ENCODE measurements at places on chromosomes 5 and 9. TPM values are rescaled to one million over a fixed set of nuclear protein-coding genes. Genes with fewer than 3 reads are reported as not detected.
A peak's percentile ranks its signal among the peaks of the same experiment; 100 is the strongest.

Gene IL5
- not detected for total RNA-seq

Gene EIF4E1B
- total RNA-seq, result not detected

Gene PCDHB3
- total RNA-seq, result 3.0 TPM

Gene CARD6
- total RNA-seq, result 13.5 TPM

Gene INSL4
- total RNA-seq, result not detected

Gene CMBL
- 15.9 TPM for total RNA-seq

- DNase-seq, result peak; percentile 44
- H3K4me1 ChIP-seq, result no peaks in the 10 kb centered on the region
- H3K4me3 ChIP-seq, result no peak overlapping the region
- no peaks in the 10 kb centered on the region for H3K27me3 ChIP-seq
- peaks cover 19% of the 10 kb centered on the region for H3K36me3 ChIP-seq
Observed at GRCh38 chr9:32431940-32432555, 47.6 kb downstream of the ACO1 start.

- DNase-seq, result no peak
- H3K4me1 ChIP-seq, result no peaks in the 10 kb centered on the region
- no peak overlapping the region for H3K27ac ChIP-seq
Observed at GRCh38 chr9:107188376-107188775, 94.7 kb upstream of the RAD23B start.

DNA sequence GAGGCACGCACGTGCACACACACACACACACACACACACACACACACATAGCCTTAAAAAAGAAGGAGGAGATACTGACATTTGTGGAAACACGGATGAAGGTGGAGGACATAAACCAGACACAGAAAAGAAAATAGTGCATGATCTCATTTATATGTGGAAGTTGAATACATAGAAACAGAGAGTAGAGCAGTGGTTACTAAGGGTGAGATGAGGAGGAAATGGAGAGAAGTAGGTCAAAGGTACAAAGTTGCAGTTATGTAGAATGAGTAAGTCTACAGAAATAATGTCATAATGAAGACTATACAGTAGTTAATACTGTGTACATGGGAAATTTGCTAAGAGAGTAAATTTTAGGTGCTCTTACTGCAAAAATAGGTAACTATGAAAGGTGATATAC is 412.2 kb upstream of the CDH9 start:
- DNase-seq, result no peak
- H3K4me3 ChIP-seq, result no peak overlapping the region
- H3K27ac ChIP-seq, result no peak overlapping the region
- H3K27me3 ChIP-seq, result no peaks in the 10 kb centered on the region

DNA sequence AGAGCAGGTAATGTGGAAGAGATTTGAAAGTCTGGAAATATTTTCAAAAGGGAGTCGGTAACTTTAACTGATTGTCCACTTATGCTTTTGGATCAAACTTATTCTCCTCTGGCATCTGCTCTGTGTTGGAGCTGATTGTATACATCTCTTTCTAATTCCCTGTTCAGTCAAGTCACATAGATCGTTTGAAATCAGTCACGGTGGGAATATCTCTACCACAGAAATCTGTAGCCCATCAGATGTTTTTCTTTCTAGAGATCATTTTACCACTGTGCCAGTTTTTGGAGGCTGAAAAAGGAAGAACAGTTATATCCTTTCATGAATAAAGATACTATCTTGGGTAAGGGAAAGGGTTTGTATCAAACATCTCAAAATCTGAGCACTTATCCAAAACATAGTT is 1853.3 kb downstream of the EFNA5 start:
- no peaks in the 10 kb centered on the region for H3K4me1 ChIP-seq
- no peaks in the 10 kb centered on the region for H3K36me3 ChIP-seq
- no peak overlapping the region for H3K4me3 ChIP-seq
- no peak for DNase-seq
- H3K27ac ChIP-seq, result no peak overlapping the region
- H3K27me3 ChIP-seq, result no peaks in the 10 kb centered on the region

GRCh38 chr9:99046068-99046467 is 58.8 kb upstream of the TGFBR1 start:
- no peak for DNase-seq
- H3K27me3 ChIP-seq, result no peaks in the 10 kb centered on the region
- no peaks in the 10 kb centered on the region for H3K36me3 ChIP-seq
- H3K4me1 ChIP-seq, result no peaks in the 10 kb centered on the region
- H3K27ac ChIP-seq, result no peak overlapping the region

DNA sequence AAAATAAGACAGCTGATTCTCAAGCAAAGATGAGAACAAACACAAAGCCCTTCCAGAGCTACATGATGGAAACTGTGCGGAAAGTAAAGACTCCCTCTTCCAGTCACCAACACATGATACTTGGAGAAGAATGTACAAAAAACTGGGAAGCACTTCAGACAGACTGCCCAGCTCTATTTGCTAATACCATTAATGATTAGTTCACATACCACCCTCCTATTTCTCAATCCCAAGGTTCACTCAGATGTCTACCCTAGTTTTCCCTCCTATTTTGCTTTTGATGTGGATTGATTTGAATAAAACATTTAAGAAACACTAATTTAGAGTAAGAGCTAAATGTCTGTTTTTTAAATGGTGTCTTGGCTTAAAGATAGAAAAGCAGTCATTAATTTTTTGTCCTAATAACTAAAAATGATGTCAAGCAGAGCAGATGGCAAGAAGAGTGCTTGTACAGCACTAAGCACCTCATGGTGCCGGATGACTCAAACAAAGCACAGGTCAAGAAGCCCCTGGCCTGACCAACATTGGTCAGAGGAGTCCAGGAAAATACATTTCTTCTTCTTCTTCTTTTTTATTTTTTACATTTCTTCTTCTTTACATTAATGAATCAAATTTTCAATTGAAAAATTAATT is 639.4 kb downstream of the PDE4D start:
- no peaks in the 10 kb centered on the region for H3K36me3 ChIP-seq
- no peaks in the 10 kb centered on the region for H3K27me3 ChIP-seq
- H3K27ac ChIP-seq, result no peak overlapping the region
- no peak overlapping the region for H3K4me3 ChIP-seq
- peak; percentile 58 for DNase-seq
- no peaks in the 10 kb centered on the region for H3K4me1 ChIP-seq

DNA sequence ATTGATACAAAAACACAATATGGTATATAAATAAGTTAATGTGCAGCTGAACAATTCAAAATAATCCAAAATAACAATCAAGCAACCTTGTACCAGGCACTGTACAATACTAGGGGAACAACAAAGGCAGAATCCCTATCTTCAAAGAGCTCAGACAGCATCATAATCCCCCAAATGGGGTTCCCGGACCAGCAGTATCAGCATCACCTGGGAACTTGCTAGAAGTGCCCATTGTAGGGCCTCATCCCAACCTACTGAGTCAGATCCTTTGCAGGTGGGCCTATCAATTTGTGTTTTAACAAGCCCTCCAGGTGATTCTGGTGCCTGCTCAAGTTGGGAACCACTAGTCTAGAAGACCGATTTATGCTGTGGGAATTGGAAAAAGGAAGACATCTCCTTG is 27.1 kb downstream of the SLIT3 start:
- H3K27ac ChIP-seq, result no peak overlapping the region
- H3K36me3 ChIP-seq, result no peaks in the 10 kb centered on the region
- no peak overlapping the region for H3K4me3 ChIP-seq
- DNase-seq, result no peak
- no peaks in the 10 kb centered on the region for H3K27me3 ChIP-seq

DNA sequence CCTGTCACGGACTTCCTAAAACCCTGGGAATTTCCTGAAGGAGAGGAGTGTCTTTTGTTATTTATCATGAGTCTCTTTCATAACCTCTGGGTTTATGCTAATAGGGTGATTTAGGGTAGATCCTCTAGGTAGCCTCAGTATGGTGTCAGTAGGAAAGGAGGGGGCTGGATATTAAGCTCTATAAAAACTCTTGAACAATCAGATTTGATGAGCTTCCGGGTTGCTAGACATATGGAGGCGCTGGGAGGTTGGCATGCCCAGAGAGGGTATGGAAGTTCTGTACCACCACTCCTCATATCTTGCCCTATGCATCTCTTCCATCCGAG is 15.6 kb upstream of the PTBP3 start:
- no peaks in the 10 kb centered on the region for H3K27me3 ChIP-seq
- H3K36me3 ChIP-seq, result no peaks in the 10 kb centered on the region
- H3K4me3 ChIP-seq, result no peak overlapping the region
- no peak for DNase-seq
- H3K4me1 ChIP-seq, result no peaks in the 10 kb centered on the region

DNA sequence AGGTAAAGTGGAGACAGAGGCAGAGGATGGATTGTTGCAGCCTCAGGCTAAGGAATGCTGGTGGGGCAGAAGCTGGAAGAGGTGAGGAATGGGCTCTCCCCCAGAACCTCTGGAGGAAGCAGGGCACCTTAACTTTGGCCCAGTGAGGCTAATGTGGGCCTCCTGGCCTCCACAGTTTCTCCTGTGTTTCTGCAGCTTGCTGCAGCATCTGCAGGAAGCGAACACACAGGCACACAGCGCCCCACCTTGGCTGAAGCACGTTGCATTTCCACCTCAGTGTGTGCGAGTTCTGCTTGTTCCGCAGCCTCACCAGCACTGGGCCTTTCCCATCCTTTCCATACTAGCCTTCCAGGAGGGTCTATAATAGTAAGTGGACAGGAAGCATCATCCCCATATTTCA is 27.2 kb upstream of the ASS1 start:
- no peak for DNase-seq
- peaks cover 6% of the 10 kb centered on the region for H3K4me1 ChIP-seq
- H3K36me3 ChIP-seq, result no peaks in the 10 kb centered on the region
- no peaks in the 10 kb centered on the region for H3K27me3 ChIP-seq

DNA sequence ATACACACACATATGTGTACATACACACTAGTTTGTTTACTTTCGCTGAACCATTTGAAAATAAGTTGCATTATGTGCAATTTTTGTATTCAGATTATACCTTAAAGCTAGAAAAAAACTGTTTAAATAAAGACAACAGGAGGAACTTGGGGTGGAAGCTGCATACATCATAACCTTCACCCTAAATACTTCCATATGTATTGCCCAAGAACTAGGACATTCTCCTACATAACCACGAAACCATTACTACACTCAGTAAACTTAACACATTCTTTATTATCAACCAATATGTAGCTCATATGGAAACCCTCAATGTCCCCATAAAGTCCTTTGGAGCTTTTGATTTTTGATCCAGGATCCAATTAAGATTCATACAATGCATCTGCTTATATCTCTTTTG is 83.3 kb downstream of the GIN1 start:
- H3K27ac ChIP-seq, result no peak overlapping the region
- H3K36me3 ChIP-seq, result no peaks in the 10 kb centered on the region
- H3K27me3 ChIP-seq, result no peaks in the 10 kb centered on the region

DNA sequence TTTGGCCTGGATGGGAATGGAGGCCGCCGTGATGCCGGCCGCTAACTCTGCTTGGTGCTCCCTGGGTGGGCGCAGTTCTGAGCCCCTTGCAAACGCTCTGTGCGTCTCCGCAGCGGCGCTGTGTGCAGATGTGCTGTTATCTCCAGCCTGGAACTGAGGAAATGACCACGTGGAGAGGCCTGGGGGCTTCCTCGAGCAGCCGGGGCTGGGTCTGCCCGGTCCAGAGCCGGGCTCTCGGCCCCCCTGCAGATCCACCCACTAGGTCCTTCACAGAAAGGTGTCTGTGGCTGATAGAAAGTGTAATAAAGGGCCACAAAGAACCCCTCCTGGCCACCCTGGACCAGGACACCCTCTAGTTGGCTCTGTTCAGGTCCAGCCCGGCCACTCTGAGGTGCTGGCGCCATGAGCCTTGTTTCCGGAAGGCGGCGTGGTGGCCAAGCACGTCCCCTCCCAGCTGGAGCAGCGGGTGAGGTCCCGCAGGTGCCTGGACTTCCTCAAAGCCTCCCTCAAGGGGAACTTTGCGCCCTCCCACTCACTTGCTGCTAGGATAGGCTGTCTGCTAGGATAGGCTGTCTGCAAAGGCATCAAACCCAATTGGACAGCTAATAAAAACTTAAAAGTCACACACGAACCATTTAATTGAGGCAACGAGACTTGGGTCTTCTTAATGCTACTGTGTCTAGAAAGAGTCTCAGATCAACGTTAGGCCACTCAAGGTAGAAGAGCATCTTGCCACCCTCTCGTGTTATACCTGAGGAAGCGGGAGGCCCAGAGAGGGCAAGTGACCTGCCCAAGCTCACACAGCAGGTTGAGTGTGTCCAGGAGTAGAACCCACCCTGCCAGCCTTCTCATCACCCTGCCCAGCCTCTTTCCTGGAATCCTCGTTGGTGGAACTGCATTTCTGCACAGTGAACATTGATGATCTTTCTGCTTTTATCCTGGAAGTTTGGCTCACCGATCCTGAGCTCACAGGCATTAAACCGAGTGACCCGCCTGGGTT is 109.3 kb upstream of the FCN2 start:
- no peak for DNase-seq
- no peak overlapping the region for H3K27ac ChIP-seq
- H3K36me3 ChIP-seq, result peaks cover 22% of the 10 kb centered on the region

GRCh38 chr5:89968958-89969381 is 440.6 kb downstream of the CETN3 start:
- no peak for DNase-seq
- no peaks in the 10 kb centered on the region for H3K36me3 ChIP-seq
- H3K4me1 ChIP-seq, result no peaks in the 10 kb centered on the region
- H3K4me3 ChIP-seq, result no peak overlapping the region
- no peak overlapping the region for H3K27ac ChIP-seq
- H3K27me3 ChIP-seq, result no peaks in the 10 kb centered on the region

GRCh38 chr5:78776637-78777036 is 128.1 kb upstream of the LHFPL2 start:
- H3K36me3 ChIP-seq, result no peaks in the 10 kb centered on the region
- H3K27ac ChIP-seq, result no peak overlapping the region

DNA sequence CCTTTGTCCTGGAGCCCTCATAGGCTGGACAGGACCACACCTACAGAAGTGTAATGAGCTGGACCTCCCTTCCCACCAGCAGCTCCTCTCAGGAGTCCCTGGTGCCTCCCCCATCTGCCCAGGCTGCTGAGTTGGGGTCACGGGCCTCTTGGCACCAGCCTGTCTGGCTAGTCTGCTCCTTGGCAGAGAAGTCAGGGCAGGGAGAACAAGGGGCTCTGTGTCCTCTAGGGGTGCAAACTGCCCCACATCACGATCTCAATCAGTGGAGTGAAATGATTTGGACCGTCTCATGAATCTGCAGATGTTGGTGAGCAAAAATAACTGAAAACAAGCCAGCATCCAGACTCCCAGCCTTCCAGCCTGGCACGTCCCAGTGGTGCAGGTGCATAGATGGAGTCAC is 14.9 kb upstream of the GFPT2 start:
- no peak overlapping the region for H3K27ac ChIP-seq
- H3K4me3 ChIP-seq, result no peak overlapping the region
- no peaks in the 10 kb centered on the region for H3K4me1 ChIP-seq

DNA sequence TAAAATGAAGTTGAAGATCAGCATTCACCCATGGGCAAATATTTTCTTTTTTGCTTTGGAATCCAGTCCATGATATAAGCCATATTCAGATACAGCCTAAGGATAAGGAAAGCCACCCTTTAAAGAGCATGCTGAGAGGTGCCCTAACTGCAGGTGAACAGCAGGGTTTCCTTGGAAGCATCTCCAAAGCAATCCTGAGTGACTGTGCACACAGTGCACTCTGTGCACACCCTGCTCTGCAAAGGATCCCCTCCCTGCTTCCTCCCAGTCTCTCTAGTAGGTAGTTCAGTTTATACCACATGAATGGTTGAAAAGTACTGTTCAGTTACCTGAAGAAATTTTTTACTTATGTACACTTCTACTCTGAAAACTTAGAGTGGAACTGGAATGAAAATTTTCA is 491.4 kb downstream of the RASEF start:
- no peaks in the 10 kb centered on the region for H3K4me1 ChIP-seq
- no peak overlapping the region for H3K27ac ChIP-seq
- H3K27me3 ChIP-seq, result no peaks in the 10 kb centered on the region
- H3K4me3 ChIP-seq, result no peak overlapping the region
- DNase-seq, result no peak
- H3K36me3 ChIP-seq, result no peaks in the 10 kb centered on the region

Data from lung (tissue), 17 donors.